ENCODE measurements at places on chromosomes 3 and 15.

DNA sequence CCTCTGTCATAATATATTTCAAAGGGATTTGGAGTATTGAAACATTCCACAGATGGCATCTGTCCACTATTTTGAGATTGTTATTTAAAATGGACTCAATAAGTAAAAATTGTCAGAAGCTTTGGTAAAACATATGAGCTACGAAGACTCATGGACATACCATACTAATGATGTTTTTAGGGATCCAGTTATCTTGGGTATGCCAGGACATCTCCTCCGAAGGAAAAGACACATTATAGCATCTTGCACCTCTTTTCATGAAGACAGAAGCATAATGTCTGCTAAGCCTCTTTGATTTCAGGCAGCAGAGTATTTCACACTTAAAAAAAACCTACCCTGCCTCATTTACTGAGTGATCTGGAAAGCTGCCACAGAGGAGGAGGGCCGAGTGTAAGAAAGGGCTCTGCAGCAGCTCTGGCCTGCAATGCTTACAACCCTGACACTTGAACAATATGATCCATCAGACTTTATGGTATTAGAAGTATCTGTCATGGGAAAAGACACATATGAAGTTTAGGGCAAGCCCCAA, 284.8 kb downstream of the TUSC7 start:
- no peak for DNase-seq

- no peak for DNase-seq
These were observed 68.9 kb downstream of the WHAMM start for GRCh38 chr15:82878325-82878724.

GRCh38 chr3:126135406-126136076, 44.8 kb downstream of the ALDH1L1 start:
- DNase-seq, result no peak

DNA sequence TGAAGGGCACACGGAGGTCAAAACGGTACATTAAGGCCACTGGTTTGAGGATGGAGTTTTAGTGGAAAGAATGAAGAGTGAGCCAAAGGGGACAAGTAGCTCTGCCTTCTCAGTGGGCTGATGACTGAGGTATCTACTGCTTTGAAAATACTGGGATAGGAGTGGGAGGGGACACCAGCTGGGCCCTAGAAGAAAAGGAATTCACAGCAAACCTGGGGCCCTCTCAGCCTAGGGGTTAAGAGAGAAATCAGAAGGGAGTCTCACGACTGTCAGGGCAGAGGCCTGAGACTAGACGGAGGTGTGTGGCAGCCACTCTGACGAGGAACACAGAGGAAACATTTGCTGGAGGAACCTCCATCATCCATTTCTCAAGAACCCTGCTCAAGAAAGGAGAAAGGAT, 75.1 kb downstream of the TNIK start:
- DNase-seq, result no peak

DNA sequence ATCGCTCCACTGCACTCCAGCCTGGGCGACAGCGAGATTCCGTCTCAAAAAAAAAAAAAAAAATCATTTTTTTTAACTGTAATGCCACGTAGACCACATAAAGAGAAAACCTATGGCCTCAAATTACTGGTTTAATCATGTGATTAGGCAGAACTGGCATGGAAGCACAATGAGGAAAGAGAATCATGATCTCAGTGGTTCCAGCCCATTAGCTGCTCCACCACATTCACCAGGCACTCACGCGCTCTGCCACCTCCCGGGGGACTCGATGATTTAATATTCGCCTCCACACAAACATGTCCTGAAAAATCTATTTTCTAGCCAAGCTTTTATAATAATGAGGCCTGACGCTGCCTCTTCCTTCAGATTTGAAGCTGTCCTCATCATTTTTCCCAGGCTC, 204.7 kb downstream of the TBL1XR1 start:
- no peak for DNase-seq

- no peak for DNase-seq
These were observed 77.2 kb downstream of the KBTBD8 start for GRCh38 chr3:67075295-67075694.

- DNase-seq, result no peak
These were observed 120.5 kb upstream of the ALDH1A3 start for GRCh38 chr15:100759106-100759505.

DNA sequence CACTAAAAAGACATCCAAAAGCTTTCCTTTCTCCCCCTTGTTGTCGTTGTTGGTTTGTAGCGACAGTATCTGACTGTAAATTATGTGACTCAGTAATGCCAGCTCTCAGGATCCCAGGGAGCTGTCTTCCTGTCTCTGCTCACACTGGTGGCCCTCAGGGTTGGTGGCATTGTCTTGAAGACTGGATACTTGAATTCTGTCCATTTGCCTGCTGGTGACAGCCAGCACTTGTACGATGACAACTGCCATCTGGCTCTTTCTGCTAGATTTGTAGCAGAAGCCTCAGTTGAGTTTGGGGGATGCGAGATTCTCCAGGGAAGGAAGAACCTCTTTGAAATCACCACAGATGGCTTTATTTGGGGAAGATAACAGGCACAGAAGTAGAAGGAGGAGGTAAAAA, 120.8 kb downstream of the ARPP21 start:
- no peak for DNase-seq

Data from stimulated activated CD8-positive, alpha-beta memory T cell treated with anti-CD3 and anti-CD28 coated beads, Interleukin-4, amount 100 ng/mL, for 24 hours (primary cell).